ENCODE measurements at places on chromosomes 7 and 10. TPM values are rescaled to one million over a fixed set of nuclear protein-coding genes. Genes with fewer than 3 reads are reported as not detected.

The UBN2 gene
- 9.5 TPM for total RNA-seq

The VWA2 gene
- not detected for total RNA-seq

GRCh38 chr7:138625084-138625848, 75.9 kb downstream of the SVOPL start:
- DNase-seq: peak; percentile 43

DNA sequence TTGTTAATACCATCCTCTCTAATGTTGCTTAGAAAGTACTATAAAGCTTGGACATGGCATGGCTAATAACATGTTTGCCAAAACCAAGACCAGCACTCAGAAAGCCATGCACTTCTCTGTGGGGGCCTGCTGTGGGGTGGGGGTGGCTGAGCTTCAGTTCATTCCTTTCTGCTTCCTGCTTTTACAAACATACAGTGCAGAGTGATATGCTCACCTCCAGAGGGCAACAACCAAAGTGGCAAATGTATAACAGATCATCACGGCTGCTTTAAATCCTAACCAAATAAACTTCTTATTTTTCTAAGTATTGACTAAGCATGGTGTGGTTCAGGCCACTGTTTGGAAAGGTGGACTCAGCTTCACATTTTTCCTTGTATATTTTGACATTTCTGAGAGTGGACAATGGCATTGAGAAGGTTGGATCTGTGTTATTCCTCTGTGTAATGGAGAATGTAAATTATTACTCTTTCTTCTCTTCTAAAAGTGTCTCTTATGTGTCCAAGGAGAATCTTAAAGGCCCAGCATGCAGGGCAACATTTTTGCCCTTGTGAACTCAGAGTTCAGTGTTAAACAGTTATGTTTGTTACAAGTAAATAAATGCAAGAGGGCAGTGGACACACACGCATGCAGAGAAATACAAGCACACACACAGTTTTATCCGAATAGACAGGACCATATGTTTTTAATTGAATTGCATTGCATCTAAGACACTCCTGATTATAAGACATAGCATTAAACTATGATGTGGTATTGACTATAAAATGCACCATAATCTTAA, 186.1 kb downstream of the HERPUD2 start:
- no peak for DNase-seq

DNA sequence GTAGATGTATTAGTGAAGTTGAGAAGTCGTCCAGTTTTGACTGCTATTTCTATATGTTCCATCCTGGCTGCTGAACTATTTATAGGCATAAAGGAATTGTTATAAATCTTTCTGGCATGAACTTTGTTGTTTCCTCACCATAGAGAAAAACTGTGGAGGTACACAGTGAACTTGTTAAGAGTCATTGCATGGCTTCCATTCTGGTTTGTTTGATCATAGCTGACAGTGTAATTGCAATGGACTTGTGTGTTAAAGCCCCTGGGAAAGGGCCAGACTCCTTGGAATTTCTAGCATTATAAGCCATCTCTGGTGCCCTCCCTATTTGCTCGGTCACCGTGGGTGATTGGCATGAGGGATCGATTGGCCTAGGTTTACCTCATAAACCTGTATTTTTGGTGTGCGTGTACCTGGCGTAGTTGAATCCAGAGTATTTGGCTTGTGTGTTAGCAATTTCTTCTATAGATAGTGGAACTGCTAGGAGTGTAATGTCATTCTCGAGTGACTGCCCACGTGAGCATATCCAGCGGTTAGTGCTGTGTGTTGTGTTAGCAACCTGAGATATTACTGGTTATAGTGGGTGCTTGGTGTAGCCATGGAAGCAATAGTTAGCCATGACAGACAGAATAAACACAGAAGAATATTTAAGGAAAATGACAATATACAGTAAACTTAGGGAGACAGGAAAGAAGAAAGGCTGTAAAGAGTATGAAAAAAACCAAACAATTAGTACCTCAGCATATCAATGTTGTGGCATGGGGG, 5.9 kb upstream of the SYPL1 start:
- no peak for DNase-seq

GRCh38 chr10:112298581-112298980, 15.4 kb downstream of the TECTB start:
- no peak for DNase-seq
